ENCODE measurements at places on chromosomes 5 and 9. TPM values are rescaled to one million over a fixed set of nuclear protein-coding genes. Genes with fewer than 3 reads are reported as not detected.

DNA sequence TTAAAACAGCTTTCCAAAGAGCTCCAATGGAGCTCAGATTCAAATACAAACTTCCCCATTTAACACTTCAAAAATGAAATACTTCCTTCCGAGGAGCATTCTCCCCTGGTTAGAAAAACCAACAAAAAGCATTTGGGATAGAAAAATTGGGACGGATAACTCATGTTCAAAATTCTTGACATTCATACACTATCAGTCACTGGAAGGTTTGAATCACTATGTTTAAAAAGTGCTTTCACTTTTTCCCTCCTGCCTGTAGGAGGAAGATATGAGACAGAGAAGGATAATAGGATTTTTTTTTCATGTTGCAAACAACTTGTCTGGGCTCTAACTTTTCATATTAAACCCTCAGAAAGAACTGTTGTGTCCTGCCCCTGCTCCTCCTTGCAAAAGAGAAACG is 412.0 kb downstream of the ACTL7B start:
- DNase-seq, result no peak

IL9 gene
- not detected for total RNA-seq

DNA sequence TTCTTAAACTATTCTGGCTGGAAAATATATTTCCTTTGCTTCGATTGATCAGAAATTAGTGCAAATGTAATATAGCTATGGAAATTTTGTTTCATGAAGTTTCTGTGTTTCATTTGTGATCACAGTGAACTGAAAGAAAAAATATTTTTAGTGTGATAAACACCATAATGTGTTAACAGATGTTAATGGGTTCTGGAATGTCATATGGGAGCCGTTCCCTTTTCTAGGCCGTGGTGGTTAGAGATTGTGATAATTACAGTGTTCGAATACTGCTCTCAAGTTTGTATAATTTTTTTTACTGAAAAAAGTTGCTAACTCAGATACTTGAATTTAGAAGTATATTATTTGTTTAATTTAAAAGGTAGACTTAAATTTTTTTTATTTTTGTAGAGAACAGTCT is 19.3 kb downstream of the GAPVD1 start:
- DNase-seq, result no peak

DNA sequence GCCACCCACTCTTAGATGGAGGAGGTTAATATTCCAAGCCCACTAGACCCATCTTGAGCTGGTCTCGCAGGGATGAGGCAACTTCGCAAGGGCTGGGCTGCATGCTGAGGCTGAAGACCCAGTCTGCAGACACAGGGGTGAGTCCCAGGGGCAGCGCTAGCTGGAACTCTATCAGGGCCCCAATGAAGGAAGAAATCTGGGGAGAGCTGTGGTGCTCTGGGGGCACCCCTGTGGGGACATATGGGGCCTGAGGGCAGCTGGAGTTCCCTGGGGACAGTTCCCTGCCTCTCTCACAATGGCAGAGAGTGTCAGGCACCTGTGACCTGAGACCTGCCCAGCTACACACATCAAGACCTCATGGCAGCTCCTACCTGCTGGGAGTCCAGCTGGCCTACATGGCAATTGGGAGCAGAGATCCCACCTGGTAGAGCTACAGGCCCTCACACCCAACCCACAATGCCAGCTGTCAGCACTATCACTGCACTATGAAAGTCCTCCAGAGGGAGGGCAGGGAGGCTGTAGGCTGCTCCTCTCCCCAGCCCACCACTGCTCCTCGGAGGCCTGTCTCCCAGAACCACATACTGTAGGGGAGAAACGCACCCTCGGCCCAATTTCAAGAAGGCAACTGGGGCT is 202.2 kb downstream of the GABBR2 start:
- no peak for DNase-seq

GRCh38 chr9:133717113-133718031 is 20.8 kb downstream of the SARDH start:
- DNase-seq, result no peak

PRR16 gene
- 0.29 TPM for total RNA-seq

STPG3 gene
- 0.37 TPM for total RNA-seq

GMCL2 gene
- not detected for total RNA-seq

THBS4 gene
- total RNA-seq, result 0.20 TPM

GRCh38 chr9:21031091-21031807 is at the start of gene HACD4:
TSS of gene HACD4 (minus strand) at chr9:21031640. CDS start at chr9:21031590, 50 bp downstream.
- DNase-seq, result peak; percentile 59

ZNF366 gene
- not detected for total RNA-seq

DNA sequence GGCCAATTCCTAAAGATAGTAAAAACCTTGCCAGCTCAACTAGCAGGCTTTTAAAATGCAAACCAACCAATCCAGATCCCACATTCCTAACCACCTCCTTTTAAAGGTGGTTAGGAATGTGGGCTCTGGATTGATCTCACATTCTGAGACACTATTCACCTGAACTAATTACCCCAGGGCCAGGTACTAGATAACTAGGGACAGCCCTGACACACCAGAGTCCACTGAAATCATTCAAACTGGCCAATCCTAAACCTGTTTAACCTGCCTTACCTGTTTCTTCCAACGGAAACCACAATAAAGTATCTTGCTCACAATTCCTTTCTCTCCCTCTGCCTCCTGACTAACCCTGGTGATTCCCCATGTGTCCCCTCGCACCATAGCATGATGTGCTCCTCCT is 168.3 kb upstream of the DMAC1 start:
- no peak for DNase-seq

- no peak for DNase-seq
These were observed 45.3 kb downstream of the OR2K2 start for GRCh38 chr9:111284703-111285102.

DNA sequence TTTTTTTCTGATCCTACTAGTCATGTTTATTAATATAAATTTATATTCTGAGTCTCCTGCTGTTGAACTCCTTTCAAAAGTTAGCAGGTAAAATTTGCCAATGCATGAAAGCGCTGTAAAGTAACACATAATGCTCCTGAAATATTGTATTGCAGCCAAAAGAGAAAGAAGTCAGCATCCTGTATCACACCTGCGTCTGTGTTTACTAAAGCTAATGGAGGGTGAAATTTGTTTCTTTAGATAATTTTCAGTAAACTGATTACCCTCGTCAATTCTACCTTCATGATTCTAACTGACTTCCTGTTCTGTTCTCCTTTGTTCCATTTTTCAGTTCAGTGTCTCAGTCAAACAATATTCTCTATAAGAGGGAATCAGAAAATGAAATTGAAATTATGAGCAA is 415.4 kb downstream of the CDH9 start:
- no peak for DNase-seq
